ENCODE measurements at places on chromosomes 12 and 14.

- DNase-seq, result no peak
Measured at GRCh38 chr12:88985631-88986030, 366.7 kb downstream of the DUSP6 start.

- no peak for DNase-seq
Measured at GRCh38 chr12:13299457-13299856, 102.9 kb downstream of the EMP1 start.

- peak; percentile 85 for DNase-seq
Measured at GRCh38 chr14:53152887-53153701, at the start of gene DDHD1. DDHD1 (minus strand) TSS chr14:53153323; CDS start chr14:53153098, 225 bp downstream.

DNA sequence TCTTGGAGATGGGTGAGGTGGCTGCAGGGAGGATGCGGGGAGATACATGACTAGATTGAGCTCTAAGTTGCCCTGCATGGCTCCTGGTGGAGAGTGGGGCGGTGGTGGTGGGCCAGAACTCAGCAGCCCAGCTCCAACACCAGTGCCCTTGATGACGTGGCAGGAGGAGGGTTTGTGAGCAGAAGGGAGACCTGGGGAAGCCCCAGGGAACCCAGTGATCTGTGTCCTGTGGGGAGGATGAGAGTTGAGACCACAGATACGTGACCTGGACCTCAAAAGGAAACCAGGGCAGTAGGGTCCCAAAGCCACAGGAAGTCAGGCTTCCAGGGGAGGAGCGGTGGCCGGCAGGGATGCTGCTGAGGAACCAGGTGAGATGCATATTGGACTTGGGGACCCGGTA lies 989.1 kb upstream of the TMEM132C start:
- DNase-seq, result no peak

DNA sequence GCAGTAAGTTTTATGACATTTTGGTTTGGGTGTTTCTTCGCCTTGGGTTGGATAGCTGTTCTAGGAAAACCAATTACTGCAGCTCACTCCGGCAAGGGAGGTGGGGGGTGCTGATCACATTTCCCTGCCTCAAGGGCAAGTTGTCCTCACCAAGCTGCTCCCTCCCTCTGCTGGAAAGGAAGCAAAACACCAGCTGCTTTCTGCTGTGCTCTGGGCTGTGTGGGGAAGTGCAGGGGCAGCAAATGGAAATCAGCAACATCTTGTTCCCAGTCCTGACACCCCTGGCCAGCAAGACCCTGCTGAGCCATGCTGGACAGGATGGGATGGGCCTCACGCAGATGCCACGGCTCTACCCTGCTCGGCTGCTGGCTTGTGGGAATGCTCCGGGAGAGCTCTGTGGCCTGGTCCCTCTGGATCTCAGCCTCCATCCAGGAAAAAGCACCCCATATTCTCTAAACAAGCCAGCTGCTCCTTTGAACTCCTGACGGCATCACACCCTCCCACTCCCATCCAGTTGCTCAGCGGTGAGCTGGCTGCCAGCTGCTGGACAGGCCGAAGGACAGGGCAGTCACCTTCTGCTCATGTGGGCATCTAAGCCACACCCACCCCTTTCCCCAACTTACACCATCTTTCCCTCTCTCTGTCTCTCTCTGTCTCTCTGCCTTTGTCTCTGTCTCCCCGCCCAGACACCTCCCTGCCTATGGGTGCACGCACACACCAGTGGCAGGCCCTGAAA lies 52.4 kb upstream of the EIF5 start:
- DNase-seq, result no peak

DNA sequence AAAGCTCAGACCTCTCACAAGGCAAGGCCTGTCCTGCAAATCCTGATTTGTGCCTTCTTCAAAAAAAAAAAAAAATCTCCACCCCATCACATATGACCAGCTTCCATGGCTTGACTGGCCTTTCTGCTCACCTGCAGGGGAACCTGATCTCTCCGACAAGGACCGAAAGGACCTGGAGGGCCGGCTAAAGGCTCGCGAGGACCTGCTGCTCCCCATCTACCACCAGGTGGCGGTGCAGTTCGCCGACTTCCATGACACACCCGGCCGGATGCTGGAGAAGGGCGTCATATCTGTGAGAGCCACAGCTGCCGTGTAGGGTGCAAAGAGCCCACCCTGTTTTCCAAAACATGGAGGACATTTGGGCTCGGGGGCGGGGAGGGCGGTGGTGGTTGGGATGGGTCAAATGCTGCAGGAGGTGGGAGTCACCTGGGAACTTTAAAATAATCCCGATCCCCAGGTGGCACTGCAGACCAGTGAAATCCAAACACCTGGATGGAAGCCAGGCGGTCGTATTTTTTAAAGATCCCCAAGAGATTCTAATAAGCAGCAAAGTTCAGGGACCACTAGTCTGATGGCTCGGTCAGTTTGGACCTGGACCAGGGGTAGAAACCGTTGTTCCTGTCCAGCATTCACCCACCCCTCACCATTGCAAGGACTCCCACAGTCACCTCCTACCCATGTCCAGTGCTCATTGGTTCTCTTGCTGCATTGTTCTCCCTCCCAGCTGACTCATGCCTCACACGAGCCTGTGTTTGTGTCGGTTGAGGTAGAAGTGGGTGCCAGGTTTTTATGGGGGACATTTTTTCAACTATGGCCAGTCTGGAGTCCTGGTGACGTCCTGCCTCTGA lies 44.8 kb downstream of the FOXN4 start:
- peak; percentile 75 for DNase-seq

DNA sequence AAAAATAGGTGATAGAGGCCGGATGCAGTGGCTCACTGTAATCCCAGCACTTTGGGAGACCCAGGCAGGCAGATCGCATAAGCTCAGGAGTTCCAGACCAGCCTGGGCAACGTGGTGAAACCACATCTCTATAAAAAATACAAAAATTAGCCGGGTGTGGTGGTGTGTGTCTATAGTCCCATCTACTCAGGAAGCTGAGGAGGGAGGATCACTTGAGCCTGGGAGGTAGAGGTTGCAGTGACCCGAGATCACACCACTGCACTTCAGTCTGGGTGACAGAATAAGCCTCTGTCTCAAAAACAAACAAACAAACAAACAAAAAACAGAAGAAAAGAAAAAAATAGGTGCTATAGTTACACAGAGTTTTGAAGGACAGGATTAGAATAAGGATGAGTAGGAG lies 142.1 kb downstream of the SAMD4A start:
- DNase-seq, result no peak

- DNase-seq, result no peak
Measured at GRCh38 chr12:103334466-103334865, 161.3 kb downstream of the C12orf42 start.

DNA sequence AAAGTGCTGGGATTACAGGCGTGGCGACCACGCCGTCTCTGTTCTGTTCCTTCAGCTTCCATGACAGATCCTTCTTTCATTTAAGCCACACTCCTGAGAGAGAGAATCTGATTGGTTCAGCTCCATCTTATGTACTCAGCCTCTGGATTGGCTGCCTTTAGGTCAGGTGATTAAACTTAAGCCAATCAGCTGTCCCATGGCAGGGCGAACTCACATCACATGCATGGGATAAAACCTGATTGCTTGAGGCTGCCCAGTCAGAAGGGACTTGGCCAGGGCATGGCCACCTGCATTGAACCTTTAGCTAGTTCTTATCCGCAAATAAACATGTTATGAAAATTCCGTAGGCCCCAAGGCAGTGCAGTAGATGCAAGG lies 274.2 kb downstream of the SUDS3 start:
- no peak for DNase-seq

DNA sequence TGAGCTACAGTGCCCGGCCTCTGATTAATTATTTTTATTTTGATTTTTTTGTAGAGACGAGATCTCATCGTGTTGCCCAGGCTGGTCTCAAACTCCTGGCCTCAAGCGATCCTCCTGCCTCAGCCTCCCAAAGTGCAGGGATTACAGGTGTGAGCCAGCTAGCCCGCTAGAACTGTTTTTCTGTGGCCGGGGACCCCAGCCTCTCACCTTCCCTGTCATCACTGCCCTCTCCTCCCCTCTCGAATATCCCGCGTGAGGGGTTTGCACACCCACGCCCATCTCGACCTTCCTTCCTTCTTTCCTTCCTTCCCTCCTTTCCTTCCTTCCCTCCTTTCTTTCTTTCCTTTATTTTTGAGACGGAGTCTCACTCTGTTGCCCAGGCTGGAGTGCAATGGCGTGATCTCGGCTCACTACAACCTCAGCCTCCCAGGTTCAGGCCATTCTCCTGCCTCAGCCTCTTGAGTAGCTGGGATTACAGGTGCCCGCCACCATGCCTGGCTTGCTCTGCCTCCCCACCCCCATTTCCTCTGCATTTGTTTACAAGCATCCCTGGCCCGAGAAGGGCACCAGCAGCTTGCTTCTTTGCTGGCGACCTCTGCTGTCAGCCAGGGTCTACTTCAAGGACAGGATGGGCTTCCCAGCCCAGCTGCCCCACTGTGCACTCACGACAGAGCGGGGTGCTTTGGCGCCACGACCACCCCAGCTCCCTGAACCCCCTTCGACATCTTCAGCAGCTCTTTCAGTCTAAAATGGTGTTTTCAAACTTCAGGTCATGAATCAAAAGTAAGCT lies 4.3 kb upstream of the TRAF3 start:
- DNase-seq, result no peak

DNA sequence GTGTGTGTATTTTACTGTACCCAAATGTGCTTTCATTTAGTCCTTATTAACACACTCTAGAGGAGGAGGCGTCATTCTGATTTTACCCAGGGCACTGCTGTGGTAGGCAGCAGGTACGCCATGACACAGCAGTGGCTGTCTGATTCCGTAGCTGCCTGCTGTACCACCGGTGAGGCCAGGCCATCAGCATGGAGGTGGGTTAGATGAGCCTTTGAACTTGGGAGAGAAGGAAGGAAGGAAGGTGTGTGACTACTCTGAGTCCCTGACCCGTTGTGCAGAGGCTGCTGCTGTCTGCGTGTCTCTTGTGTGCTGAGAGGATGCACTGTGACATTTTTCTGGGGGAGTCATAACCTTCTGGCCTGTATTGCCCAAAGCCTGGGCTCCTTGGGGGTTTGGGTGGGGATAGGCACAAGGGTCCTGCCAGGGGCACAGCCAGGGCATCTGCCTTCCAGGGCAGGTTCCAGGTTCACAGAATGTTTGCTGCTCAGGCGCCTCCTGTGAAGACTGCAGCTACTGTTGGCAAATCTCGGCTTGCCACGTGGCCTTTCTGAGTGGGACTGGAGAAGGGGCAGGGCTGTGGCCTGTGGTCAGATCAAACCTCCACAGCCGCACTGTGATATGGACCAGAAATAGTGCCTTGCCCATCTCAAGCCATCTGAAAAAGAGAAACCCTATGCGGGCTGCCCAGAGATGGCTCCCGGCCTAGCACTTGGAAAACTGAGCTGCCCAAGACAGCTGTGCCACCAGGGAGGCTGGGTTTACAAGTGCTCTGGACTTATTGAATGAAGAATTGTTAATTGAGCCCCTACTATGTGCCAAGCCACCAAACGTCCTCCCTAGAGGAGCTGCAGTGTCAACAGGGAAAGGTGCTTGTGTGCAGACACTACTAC lies 47.1 kb downstream of the MLXIP start:
- no peak for DNase-seq

DNA sequence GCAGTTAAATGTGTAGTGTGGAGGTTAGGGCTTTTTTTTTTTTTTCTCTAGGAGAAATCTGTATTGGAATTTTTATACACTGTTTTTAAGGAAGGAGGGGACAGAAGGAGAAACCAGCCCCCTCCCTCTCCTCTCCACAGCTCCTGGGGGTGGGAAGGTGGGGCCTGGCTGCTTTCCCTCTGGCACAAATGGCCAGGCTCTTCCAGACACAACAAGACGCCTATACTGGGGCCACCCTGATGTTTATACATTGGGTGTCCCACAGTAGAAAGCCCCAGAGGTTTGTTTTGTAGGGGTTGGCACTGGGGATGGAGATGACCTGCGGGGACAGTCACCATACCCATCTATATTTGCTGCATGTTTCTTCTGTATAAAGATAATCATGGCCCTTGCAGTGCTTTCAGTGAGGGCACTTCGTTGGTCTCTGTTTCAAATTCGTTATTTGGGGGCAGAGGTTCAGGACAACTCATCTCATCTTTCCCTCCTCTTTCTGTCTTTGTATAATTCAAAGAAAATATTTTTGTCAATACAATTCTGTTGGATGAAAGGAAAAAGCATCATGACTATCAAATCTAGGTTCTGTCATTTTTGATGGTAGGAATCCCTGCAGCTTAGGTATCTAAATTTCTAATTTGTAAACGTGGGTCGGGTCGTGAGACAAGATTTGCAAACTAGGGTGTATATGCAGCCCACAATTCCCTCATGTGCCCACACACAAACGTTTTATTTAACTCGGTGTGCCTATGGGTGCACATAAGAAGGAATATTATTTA lies 2.3 kb upstream of the HOTAIR start:
- no peak for DNase-seq

- DNase-seq, result no peak
Measured at GRCh38 chr12:113684908-113685782, 213.5 kb upstream of the LHX5 start.

DNA sequence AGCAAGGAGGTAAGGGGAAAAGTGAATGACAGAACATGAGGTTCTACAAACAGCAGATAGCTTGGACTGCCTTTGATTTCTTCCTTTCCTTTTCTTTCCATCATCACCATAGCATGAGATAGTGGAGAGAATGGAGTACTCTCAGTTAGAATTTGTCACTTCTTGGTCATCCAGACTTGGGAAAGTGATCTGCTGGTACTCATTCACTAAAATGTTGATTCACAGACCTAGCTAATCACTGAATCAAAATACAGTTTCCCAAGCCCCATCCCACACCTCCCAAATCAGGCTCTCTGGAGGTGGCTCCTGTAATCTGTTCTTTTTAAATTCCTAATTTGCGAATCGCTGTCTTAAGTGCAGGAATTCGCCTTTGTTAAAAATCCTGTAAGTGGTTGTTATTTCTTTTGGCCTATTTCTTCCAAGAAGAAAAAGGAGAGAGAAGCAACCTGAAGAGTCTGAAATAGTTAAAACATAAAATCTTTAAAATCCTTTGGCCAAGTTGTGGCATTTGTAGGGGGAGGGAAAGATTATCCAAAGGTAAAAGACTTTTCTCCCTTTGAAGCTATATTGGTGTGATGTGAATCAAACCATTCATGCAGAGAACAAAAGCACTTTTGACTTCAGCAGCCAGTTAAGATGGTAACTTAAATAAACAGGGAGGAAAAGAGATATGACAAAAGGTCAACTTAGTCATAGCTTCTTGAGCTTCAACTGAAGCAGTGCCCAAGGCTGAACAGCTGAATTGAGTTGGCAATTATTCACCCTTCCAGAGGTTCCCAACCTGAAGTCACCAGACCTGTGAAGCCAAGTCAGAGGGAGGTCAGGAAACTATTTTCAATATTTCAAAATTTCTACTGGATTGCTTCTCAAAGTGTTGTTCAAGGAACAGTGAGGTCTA lies 255.1 kb upstream of the KRR1 start:
- DNase-seq, result no peak

GRCh38 chr12:57166971-57167371 lies 19.6 kb upstream of the LRP1-AS start:
- DNase-seq, result peak; percentile 61
